ENCODE measurements at places on chromosomes 5 and 9.

DNA sequence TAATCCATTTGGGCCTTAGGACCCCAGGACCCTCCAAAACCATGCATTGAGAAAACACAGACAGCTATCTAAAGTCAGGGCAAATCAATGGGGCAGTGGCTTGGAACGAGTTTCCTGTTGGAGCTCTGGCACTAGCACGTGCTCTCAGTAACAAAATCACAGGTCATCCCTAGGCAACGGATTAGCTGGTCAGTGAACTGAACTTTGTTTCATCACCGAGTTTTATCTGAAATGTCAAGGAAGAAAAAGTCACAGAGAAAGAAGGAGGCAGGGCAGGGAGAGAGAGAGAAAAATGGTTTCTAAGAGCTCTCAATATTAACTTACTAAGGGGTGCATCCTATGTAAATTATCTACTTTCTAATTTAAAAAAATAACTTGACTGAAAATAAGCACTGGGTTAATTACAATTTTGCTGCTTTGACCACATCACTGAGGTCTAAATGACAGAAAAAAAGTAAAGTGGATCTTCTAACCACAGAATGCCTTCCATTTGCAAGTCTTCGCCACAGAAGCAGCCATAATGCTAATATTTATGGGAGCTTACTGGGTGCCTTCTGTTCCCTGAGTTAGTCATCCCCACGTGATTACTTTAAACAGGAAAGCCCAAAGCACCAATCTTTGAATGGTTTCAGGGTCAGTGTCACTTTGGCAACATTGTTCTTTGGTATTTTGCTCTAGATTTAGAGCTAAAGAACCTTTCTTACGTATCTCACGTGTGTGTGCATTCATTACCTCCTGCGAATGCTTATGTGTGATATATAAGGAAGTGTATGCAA is 503.9 kb downstream of the RASEF start:
- DNase-seq, result no peak

GRCh38 chr5:159286420-159287035 is 23.4 kb downstream of the UBLCP1 start:
- DNase-seq, result no peak

DNA sequence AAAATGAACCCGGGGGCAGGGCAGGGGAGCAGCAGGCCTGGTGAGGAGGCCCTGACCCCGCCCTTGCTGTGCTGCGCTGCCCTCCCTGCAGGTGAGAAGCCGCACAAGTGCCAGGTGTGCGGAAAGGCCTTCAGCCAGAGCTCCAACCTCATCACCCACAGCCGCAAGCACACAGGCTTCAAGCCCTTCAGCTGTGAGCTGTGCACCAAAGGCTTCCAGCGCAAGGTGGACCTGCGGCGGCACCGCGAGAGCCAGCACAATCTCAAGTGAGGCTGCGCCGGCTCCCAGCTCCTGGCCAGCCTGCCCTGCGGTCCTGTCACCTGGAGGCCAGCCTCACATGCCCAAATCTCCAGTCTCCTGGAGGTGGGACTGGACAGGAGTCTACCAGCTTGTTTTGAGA is 12.3 kb downstream of the GFI1B start:
- no peak for DNase-seq

- no peak for DNase-seq
Measured at GRCh38 chr5:15555176-15555575, 55.2 kb downstream of the FBXL7 start.

GRCh38 chr9:21580636-21581378 is 98.7 kb upstream of the IFNE start:
- DNase-seq, result no peak

DNA sequence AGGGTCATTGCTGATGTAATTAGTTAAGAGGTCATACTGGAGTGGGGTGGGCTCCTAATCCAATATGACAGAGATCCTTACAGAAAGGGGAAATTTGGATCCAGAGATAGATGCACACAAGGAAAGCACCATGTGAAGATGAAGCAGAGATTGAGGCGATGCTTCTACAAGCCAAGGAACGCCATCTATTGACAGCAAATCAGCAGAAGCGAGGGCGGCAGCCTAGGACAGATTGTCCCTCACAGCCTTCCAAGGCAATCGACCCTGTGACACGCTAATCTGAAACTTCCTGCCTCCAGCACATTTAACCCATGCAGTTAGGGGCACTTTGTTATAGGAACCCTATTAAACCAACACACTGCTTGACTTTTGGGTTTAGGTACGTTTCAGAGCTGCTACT is 285.1 kb upstream of the DAP start:
- DNase-seq, result no peak

- no peak for DNase-seq
Measured at GRCh38 chr9:111839387-111839786, 44.6 kb upstream of the SHOC1 start.

GRCh38 chr5:43236653-43237355 is 44.8 kb downstream of the NIM1K start:
- DNase-seq, result no peak

- no peak for DNase-seq
Measured at GRCh38 chr9:111300140-111300735, 29.8 kb downstream of the OR2K2 start.

DNA sequence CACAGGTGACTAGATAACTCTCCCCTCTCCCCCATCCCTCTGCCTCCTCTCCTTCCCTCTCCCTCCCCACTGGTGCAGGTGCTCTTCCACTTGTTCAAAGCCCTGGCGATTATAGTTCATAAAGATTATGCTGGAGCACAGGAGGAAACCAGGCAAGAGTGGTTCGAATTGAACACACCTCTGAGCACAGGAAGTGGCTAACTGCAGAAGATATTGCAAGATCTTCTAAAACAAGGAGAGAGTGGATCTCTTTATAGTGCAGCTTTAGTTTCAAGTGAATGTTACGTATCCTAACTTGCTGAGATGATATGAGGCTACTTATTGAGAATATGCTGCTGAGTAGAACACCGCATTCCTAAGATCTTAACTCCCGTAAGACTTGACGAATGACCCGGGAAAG is 178.4 kb downstream of the GOLPH3 start:
- no peak for DNase-seq

DNA sequence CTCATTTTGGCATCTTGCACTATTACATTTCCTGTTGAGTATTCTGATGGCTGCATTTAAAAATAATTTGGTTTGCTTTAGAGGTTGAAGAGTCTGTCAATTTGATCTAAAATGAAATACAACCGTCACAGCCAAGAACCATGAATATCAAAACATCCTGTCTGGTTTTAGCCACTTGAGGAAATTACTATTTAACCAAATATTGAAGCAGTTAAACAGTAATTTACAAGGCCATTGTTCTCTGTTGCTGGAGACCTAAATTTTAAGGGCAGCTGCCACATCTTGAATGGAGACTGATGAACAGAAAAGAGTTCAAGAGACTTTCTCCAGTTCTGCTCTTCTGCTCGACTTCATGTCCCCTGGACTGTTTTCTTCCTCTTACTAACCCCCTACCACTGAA is 549.4 kb downstream of the LRRC70 start:
- DNase-seq, result no peak

- DNase-seq, result peak; percentile 81
Measured at GRCh38 chr9:136539427-136540421, 6.1 kb downstream of the NOTCH1 start.

- no peak for DNase-seq
Measured at GRCh38 chr5:85533341-85534047, 1084.2 kb upstream of the COX7C start.

DNA sequence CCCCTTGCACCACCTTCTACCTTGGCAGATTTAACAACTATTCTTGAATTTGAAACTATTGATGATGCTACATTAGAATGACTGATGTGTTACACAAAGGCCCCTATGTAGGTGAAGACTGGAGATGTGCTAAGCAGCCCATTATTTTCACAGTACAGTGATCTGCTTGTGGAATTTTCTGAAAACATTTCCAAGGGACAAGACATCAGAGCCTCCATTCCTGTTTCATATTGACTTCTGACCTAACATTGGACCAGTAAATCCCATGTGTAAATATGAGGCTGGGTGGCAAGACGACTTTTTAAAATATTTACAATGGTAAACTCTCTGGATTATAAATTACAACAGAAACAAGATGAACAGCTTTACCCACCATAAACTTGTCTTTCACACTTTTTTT is 265.8 kb upstream of the EFNA5 start:
- no peak for DNase-seq

- DNase-seq, result no peak
Measured at GRCh38 chr5:68347536-68347935, 132.0 kb downstream of the PIK3R1 start.

GRCh38 chr5:118994595-118994994 is 6.2 kb upstream of the DTWD2 start:
- DNase-seq, result no peak

DNA sequence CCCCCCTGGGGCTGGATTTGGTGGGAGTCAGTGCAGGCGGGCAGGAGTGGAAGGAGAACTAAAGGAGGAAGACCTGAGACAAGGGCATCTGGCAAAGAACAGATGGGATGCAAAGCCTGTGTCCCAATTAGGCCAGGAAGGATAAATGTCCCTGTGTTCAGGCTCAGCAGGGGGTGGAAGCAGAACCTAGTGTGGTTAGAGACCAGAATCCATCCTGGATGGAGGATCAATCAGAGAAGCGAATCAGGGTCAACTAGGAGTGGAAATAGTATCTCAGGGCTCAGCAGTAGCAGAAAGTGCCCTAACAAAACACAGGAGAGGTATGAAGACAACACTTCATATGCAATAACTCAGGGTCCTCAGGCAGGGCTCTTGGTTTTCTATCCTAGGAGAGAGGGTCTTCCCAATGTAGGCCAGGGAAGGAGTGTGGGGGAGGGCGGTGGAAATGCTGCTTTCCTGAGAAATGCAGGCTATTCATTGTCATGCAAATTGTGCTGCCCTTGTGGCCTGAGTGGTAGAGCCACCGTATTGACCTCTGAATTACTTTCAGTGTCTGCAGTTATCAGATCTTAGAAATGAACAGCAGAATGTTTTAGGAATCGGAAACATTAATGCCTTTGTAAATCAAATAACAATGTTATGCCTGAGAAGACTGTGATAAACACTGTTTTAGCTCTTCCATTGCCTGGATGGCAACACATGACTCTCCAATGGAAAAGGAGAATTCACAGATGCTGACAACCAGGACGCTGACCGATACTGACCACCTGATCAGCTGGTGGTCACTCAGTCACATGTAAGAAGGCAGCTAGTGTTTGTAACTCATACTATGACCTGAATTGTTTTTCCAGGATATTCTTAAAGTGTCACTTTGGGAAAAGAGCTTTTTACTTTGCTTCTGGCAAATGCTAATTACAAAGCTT is 323.6 kb downstream of the SEMA5A start:
- DNase-seq, result no peak

DNA sequence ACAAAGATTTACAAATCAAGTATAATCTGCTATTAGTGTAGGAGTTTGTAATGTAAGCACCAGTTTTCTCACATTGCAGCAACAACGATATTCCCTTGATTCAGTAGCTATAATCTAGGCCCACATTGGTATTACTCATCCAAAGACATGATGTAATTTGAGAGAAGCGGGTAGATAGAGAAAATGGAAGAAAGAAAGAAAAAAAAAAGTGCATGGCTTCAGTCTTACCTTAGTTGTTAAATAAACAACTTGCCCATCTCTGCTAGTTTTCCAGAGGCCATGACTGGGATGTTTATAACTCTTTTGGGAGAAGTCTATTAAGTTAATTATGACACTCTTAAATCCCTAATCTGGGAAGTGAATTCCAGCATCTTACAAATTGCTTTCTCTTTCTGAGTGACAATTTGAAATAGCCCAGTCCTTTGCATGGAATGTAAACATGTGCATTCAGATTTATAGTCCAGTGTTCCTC is 2.8 kb downstream of the MELK start:
- no peak for DNase-seq

GRCh38 chr5:99694884-99695283 is 766.1 kb upstream of the CHD1 start:
- no peak for DNase-seq

- no peak for DNase-seq
Measured at GRCh38 chr9:104780796-104781395, 17.0 kb downstream of the NIPSNAP3B start.

GRCh38 chr9:137002646-137003041 is 6.3 kb upstream of the CLIC3 start:
- no peak for DNase-seq

- DNase-seq, result no peak
Measured at GRCh38 chr5:5978501-5979376, 399.6 kb downstream of the MED10 start.

DNA sequence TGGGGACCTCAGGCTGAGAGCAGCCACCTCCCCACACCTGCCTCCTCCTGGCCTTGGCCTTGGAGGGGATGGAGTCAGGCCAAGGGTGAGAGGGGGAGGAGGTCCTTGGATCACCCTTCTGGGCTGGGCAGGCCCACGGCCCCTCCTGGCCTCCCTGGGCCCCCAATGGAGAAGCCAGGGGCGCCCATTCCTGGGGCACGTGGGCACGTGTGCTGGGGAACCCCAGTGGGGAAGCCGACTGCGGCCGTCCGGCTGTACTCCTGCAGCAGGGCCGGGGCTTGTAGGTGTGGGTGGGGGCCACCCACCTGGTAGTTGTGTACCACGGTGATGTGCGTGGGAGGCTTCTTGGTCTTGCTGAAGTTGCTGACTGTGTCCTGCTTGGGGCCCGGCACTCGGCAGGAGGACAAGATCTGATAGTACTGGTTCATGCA is 8.5 kb downstream of the CRAT start:
- DNase-seq, result no peak

DNA sequence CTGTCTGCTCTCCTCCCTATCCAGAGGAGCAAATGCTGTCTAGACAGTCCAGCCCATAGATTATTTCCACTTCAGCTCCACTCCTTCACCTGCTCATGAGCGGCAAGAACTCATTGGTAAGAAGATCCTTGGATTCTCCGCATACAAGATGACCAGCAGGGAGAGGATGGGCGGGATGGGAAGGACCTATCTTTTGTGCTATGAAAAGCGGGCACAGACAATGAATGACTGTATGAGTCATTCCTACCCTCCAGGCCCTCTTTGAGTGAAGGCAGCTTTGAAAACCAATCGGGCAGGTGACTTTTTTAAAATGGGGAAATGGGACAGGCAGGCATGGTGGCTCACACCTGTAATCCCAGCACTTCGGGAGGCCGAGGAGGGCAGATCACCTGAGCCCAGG is 49.4 kb downstream of the SMIM23 start:
- no peak for DNase-seq

DNA sequence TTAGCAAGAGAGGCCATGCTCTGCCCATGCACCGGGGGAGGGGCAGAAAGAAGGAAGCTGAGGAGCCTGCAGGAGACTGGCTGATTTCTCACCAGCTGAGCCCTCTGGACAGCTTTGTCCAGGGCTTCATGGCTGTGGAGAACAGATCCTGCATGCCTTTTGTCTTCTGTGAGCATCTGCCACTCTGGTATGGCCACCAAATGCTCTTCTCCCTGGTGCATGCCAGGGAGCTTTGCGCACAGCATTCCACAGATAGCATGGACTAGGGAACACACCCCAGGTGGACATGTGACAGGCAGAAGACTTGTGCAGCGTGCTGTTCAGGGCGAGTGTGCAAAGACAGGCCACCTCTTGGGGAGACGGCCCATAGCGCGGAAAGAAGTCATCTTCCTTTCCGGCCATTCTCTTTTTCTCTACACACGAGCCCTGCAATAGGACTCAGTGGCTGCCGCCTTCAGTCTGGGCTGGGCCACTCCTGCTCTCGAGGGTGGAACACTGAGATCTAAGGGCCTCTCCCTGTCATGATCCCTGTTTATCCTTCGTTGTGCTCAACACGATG is 56.7 kb downstream of the GADD45G start:
- DNase-seq, result no peak

GRCh38 chr5:176853151-176853778 is 42.9 kb downstream of the UNC5A start:
- no peak for DNase-seq

Measured in CD8-positive, alpha-beta memory T cell (primary cell).